ENCODE measurements at places on chromosomes 5 and 9.

DNA sequence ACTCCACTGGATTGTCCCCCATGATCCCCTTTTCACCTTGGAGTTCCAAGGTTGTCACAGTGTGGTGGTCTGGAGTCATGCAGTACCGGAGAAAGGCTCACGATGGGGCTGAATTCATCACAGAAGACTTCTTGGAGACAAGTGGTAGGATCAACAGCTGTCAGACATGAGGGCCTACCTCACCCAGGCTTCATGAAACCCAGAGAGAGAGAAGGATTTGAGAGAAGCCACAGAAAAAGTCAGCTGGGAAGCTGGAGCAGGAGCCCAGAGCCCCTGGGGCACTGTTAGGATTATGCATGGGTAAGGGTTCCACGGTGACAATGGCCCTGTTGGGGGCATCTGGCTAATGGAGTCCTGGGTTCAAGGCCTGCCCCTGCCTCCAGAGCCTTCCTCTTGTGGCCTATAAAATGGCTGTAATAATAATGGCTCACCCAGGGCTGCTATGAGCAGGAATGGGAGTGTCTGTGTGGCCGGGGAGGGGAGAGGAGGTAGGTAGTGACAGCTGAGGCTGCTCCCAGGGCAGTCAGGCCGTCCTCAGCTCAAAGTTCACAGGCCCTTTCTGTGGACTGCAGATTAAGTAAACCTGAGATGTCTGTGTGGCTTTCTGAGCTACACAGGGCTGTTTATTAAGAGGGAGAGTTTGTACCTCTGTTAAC lies 910 bp downstream of the TRIM14 start:
- DNase-seq = no peak

DNA sequence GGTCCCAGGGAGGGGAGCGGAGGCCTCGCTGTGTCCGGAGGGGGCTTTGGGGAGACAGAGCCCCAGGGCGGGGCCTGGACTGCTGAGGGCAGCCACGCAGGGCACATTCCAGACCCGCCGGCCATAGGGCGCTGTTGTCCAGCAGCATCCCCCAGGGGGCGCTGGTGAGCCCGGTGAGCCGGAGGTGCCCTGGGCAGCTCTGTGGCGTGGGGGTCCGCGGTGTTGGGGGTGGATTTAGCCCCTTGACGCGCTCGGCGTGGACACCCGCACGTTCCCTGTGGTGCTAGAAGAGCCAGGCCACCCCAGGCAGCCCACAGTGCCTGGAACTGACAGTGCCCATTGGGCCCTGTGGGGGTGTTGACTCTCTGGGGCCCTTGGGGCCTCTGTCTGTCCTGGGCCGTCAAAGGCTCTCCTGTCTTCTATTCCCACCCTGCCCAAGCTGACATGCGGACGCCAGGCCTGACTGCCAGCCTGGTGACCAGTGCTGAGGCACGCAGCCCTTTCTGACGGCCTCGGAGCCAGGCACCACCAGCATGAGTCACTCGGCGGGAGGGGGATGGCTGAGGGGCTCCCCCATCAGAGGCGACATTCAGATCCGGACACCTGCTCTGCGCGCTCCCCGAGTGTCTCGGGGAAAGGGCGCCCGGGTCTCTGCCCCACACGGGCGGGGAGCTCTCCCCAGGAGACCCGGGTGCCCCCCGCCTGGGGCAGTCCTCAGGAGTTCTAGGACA lies 23.9 kb downstream of the TPPP start:
- DNase-seq = no peak

DNA sequence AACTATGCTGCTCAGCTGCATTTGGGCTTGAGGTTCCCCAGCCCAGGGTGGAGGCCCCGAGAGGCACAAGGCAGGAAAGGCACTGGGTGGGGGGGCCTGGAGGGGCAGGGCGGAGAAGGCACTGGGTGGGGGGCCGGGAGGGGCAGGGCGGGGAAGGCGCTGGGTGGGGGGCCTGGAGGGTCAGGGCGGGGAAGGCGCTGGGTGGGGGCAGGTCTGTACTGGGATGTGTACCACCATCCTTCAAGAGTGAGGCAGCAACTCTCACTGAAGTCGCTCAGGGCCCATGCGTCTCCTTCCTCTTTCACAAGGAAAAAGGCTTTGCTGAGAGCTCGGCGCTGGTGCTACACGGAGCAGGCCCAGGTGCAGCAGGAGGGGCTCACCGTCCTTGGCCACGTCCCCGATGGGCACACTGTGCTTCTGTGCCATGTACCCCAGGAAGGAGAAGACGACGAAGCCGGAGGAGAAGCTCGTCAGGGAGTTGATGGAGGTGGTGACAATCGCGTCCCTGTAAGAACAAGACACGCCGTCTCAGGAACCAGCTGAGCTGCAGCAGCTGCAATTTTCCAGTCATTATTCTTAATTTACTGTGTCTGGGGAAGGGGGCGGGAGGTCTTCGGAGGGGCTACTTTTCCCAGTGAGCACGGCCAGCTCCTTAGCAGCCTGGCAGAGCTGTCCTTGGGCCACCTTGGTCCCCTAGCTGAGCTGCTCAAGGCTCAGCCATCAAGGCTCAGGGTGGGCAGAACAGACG lies 30.8 kb downstream of the SLC6A3 start:
- peak; percentile 26 for DNase-seq

GRCh38 chr5:76144513-76145274 lies 61.5 kb downstream of the SV2C start:
- no peak for DNase-seq

GRCh38 chr9:133591985-133592384 lies 17.2 kb downstream of the FAM163B start:
- no peak for DNase-seq

DNA sequence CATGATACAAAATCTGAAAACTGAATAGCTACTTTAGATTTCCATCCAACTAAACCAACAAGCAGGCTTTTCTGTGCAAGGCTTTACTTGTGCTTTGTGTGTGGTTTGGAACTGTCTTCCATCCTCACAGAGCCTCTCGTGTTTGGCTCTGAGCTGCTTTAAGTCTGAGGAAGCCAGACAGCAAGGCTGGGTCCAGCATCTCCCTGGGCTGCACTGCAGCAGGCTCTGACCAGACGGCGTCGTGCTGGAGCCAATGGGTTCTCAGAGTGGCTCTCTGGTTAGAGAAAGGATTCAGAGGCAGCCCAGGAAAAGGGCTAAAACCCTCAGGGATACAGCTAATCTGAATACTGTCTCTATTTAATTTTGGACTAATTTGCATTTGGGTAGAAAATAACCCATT lies 207.9 kb upstream of the EFNA5 start:
- DNase-seq = no peak

DNA sequence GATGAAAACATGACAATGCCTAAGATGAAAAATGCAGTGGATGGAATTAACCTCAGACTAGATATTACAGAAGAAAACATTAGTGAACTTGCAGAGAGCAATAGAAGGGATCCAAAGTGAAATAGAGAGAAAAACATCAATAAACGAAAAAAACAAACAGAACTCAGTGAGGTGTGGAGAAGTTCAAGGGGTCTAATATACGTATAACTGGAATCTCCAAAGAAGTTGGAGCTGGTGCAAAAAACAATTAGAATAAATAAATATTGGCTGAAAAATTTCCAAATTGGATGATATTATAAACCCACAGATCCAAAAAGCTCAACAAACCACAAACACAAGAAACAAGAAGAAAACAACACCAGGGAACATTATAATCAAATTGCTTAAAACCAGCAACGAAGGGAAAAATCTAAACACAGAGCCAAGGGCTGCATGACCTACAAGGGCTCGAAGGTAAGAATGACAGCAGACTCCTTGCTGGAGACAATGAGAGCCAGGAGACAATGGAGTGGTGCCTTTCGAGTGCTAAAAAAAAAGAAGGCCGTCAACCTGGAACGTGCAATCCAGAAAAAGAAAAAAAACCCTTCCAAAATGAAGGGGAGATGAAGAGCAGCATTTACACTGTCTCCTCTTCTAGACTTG lies 11.8 kb downstream of the FAM163B start:
- no peak for DNase-seq

GRCh38 chr5:33969572-33970452 lies 14.7 kb downstream of the SLC45A2 start:
- no peak for DNase-seq

DNA sequence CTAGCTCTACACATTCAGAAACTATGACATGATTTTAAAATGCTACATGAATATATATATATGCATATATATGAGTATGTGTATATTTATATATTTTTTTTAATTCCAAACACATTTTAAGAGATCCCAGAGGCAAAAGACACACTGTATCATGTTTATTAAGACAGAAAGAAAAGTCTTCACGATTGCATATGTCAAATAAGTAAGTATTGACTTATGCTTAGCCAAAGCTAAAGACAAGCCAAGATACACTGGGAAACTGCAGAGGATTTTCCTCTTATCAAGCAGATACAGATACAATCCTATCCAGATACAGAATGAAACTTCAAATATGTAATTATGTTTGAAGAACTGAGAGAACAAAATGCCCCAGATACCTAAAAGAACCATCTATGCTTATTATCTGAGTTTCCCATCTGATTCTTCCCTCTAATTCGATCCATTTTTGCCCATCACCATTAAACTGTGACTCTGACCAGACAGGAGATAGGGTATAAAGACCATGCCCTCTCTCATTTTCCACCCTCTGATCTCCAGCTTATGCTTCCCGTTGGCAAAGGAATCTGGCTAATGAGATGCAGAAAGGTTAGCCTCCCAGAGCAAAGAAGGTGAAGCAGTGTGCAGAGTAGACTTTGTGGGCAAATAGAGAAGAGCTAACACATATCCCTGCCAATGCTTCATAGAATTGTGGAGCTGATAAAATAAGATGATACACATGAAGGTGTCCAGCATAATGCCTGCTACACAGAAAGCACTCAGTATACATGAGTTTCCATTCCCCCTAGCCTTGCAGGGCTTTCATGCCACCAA lies 131.0 kb upstream of the TARS1 start:
- DNase-seq = no peak

DNA sequence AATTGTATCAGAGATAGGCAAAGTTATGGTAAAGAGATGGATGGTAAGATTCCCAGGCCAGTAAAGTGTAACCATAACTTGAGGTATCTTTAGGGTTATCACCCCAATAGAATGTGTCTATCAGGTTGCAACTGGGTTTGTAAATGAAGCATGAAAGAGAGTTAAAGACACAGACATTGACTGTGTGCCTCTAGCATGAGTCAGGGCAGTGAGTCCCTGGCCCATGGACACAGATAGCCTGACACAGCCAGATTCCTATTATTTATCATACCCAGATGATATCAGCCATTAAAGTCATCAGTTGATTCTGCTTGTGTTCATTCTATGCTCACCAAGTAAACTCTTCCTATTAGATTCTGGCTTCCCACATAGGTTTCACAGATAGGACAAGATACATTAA lies 33.5 kb upstream of the SNAPC3 start:
- DNase-seq = no peak

DNA sequence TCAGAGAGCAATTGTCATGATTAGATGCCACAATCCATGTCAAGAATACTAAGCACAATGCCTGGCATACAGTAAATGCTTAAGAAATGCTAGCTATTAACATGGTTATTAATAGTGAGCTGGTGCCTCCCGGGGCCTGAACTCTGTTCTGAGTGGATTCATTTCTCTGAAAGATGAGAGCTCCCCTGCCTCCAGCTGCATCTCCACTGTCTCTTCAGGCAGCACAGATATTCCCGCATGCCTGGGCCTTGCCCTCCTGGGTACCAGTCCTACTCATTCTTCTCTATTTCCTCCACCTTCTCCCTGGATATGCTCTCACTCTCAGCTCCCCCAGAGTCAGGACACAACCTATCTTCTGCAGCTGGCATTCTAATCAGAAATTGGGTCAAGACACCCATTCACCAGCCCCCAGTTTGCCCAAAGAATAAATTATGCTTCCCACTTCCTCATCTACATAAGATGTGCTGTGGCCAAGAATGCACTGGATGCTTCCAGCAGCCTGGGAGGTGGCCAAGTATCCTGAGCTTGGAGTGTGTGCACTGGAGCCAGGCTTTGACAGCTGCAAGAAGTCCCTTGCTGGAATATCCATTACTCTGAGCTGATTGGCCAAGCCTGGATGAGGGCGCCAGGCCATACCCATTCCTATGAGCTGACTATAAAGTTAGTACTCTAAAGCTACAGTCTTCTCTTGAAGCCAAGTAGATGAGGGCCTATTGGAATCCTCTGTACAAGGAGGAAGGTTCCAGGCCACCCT lies 669.0 kb downstream of the ACTL7B start:
- no peak for DNase-seq

GRCh38 chr5:65151614-65152013 lies 330.1 kb downstream of the ADAMTS6 start:
- DNase-seq = no peak

GRCh38 chr9:104635456-104635855 lies 17.5 kb upstream of the OR13C9 start:
- no peak for DNase-seq

GRCh38 chr5:13331585-13331984 lies 612.9 kb downstream of the DNAH5 start:
- no peak for DNase-seq

GRCh38 chr5:39843767-39844166 lies 419.0 kb upstream of the DAB2 start:
- no peak for DNase-seq

GRCh38 chr5:53361708-53362107 lies 118.7 kb upstream of the FST start:
- no peak for DNase-seq

DNA sequence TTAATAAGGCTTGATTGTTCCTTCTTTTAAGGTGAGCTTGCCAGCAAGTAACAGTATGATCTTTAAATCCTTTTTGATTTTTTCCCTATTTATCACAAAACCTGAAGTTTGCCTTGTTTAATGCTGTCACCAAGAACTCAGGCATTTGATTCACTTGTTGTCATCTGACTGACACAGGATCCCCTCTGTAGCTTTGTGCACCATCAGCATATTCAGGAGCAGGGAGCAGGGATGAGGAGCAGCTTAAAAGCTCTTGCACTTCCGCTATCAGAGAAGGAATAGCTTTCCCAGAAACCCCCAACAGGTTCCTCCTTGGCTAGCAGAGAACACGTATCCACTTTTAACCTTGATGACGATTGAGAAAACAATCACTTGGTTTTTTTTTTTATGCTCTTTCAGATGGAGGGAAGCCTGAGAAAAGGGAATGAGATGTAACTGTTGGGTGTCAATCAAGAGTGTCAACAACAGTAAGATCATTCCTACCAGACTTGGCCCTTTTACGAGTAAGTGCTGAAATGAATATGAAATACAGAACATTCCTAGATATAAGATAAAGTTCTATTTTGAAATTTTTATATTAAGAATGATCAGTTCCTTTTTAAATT lies 433.1 kb upstream of the CDH18 start:
- DNase-seq = no peak

DNA sequence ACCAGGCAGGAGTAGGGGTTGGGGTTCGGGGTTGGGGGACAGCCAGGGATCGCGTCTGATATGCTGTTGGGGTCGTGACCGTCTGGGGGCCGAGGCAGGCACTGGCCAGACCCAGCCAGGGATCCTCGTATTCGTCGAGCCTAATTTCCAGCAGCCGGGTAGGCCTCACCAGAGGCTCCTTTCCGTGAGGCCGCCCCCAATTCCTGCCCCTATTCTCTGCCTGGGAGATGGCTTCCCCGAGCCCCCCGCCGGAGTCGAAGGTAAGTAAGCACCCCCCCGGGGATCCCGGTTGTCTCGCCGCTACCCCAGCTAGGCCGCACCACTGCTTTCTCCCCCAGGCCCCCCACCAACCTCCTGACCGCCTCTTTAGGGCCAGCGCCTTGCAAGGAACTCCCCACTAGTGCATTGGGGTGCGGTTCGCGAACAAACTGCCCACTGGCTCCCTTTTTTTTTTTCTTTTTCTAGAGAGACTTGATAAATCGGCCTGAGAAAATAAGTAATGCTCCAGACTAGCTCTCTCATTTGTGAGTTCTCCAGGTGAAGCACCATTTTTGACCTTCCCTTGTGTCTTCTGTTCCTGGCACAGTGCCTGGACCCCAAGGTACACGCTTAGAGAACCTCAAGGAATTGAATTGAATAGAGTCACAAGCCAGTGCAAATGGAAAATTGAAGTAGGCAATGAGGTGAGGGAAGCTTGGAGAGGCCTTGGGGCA lies 435 bp downstream of the ZNF189 start:
- DNase-seq = no peak

- DNase-seq = no peak
These were observed 208.2 kb downstream of the ZNF608 start for GRCh38 chr5:124538191-124538590.
